Stimulated activated CD8-positive, alpha-beta memory T cell treated with anti-CD3 and anti-CD28 coated beads, Interleukin-7, amount 100 ng/mL, for 24 hours (primary cell): ENCODE measurements at places on chromosomes 12 and 14.

DNA sequence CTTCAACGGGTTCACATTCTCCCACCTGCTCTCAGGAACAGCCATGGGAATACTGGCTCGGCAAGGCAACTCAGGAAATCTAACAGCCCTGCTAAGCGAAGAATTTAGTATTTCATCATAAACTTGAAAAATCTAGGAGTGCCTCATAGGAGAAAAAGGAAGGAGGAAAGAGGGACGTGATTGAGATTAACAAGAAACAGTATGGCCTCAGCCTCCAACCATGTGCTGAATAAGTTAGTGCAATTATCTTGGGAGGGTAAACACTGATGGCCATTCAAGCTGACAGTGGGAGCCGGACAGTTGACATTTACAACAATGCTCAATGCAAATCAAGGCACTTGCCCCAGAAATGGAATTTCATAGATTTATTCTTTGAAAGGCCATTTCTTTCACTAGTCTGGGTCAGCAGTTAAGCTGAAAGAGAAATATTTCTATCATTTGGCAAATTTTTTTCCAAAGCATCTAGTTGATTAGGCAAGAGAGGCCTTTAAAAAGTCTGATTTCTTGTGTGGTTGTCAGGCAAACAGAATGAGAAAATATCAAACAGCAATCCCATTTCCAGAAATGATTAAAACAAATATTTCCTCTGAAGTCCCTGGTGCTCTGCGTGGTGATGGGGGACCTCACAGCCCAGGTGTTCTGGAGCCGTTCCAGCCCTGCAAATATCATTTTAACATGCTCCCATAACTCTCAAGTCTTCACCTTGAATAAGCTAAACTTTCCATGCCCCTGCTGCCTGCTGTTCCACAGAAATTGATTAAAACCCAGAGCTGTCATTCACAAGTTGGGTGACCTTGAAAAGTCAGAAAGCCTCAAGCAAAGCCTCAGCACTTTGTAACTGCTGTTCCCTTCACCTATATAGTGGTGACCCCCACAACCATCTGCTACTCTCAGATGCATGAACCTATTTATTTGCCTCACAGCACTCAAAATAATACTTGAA lies 121.6 kb downstream of the PHLDA1 start:
- DNase-seq, result no peak

GRCh38 chr12:51323317-51323960 lies 535 bp downstream of the BIN2 start:
- no peak for DNase-seq

DNA sequence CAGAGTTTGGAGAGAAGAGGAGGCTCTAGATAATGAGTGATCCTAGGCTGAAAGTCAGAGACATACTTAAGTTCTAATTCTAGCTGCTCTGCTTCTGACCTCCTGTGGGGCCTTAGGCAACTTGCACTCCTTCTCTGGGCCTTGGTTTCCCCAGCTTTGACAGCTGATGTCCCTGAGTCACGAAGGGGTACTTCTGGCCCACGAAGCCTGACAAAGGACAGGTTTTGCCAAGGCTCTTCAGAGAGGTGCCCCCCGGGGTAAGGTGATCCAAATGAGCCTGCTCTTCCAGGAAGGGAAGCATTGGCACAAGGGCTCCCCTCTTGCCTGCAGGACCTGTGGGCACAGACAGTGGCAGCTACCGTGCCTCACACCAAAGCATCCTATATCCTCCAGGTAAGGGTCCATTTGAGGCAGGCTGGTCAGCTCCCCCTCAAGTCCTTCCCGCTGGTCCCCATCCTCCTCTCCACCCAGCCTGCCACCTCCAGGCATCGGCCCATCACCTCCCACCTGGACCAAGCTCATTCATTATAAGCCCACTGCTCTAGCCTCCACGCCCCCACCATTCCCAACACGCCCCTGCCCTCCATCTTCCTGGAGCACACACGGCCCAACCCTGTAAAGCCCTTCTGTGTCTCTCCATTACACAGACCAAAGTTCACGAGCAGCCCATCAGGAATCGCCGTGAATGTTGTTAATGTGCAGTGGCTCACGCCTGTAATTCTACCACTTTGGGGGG lies 1.9 kb upstream of the PPP1R13B start:
- DNase-seq, result no peak

GRCh38 chr12:74889563-74890236 lies 319.9 kb downstream of the KCNC2 start:
- no peak for DNase-seq

DNA sequence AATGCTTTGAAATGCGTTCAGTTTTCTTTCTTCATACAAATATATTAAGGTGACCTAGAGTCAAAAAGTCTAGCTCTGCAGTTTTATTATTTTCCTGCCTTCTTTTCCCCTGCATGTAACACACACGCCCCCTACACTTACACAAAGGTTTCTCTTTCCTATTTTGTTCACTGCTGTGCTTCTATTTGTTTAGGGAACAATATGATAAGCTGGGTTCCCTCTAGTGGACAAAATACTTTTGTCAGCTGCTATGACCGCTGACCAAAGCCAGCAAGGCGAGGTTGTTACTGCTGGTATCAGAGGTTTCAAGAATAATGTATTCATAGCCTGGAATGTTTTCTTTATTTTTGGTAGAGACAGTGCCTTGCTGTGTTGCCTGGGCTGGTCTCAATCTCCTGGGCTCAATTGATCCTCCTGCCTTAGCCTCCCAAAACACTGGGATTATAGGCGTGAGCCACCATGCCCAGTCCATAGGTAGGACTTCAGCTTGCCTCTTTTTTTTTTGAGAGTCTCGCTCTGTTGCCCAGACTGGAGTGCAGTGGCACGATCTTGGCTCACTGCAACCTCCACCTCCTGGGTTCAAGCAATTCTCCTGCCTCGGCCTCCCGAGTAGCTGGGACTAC lies 33.4 kb downstream of the FNTB start:
- DNase-seq, result no peak

- no peak for DNase-seq
These were observed 195.9 kb upstream of the GZMB start for GRCh38 chr14:24829862-24830261.

DNA sequence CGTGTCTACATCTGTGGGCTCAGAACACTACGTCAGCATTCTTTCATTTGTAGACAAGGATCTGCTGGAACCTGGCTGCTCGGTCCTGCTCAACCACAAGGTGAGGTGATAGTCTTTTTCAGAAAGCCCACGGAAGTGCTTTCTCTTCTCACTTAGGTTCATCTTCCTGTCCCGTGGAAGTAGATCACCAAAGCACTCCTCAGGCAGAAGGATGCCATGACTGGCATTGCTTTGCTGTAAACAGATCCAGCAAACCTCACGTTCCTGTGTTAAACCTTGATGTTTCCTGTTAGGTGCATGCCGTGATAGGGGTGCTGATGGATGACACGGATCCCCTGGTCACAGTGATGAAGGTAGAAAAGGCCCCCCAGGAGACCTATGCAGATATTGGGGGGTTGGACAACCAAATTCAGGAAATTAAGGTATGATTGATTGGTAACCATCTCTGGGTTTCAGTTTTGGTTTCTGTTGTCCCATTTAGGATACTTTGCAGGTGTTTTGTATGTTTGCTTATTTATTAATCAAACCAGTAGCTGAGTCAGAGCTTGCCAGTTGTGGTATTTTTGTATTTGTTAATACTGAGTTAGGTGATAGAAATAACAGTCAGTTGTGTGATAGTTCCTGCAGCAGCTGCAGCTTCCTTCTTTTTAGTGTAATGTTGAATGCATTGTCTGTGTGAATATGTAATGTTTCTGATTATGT lies 7.5 kb downstream of the PSMC1 start:
- DNase-seq, result no peak
